ENCODE measurements at places on chromosomes 5 and 9. TPM values are rescaled to one million over a fixed set of nuclear protein-coding genes. Genes with fewer than 3 reads are reported as not detected.
A peak's percentile ranks its signal among the peaks of the same experiment; 100 is the strongest.

- H3K36me3 ChIP-seq = no peaks in the 10 kb centered on the region
- H3K27me3 ChIP-seq = no peaks in the 10 kb centered on the region
- no peak for DNase-seq
These were observed 1055.7 kb downstream of the PTPRD start for GRCh38 chr9:9556865-9557803.

DNA sequence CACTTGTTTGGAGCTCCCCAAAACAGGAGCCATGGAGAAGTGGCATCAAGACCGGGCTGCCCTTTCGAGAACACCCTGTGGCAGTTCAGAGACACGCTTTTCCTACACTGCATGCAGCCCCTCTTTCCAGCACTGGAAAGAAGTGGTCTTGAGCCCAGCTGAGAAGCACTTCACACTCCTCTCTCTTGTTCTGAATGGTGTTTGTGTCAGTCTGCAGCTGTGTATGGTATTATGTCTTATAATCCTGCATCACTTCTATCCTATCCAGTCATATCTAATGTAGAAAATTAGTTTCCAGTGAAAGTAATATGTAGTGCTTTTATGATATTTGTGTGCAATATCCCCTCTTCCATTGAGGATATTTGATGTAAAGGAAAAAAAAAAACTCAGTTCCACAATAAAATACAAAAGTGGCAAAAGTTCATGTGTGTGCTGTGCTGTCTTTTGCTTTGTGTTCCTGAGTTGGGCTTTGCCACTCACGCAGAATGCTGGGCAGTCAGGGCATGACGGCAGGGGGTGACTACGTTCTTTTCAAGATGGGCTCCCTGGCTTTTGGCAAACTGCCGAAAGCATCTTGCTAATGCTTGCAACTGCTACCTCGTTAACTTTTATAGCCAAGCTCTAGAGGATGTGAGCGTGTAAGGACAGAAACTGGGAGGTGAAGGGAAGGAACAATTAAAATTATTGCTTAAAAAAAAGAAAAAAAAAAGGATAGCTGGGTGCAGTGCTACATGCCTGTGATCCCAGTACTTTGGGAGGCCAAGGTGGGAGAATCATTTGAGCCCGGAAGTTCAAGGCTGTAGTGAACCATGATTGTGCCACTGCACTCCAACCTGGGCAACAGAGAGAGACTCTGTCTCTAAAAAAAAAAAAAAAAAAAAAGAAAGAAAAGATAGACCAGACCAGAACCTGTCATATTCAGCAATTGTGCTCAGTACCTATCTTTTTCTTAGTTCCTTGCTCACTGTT lies 102.2 kb downstream of the MAP1B start:
- no peaks in the 10 kb centered on the region for H3K27me3 ChIP-seq
- no peak for DNase-seq
- peaks cover 50% of the 10 kb centered on the region for H3K36me3 ChIP-seq
- H3K27ac ChIP-seq = peak overlapping the region; percentile 72
- H3K4me1 ChIP-seq = peaks cover 55% of the 10 kb centered on the region

DNA sequence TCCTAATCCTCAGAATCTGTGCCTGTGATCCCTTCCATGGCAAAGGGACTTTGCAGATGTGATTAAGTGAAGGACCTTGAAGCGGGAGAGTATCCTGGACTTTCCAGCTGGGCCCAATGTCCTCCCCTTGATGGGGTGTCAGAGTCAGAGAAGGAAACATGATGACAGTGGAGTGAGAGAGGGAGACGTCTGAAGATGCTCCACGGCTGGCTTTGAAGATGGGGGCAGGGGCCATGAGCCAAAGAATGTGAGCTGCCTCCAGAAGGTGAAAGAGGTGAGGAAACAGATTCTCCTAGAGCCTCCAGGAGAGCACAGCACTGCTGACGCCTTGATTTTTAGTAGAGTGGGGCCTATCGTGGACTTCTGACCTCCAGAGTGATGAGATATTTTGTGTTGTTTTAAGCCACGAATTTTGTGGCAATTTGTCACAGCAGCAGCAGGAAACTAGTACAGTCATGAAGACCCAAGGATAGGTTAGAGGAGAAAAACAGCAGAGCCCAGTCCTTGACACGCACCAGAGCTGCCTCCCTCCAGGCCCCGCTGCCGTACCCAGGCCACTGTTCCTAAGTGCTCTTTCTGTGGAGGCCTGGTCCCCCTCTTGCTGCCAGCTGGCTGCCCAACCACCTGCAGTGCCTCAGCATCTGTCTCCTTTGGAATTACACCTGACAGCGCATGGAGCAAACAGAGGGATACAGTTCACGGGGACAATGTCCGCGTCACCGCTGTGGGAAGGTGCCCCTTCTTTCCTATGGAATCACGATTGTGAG lies 78.1 kb downstream of the MACROH2A1 start:
- no peaks in the 10 kb centered on the region for H3K4me1 ChIP-seq
- no peak overlapping the region for H3K27ac ChIP-seq
- no peak for DNase-seq
- H3K27me3 ChIP-seq = 0 out of 2 replicates have a peak, but pooled peaks cover 3% of the 10 kb centered on the region
- no peaks in the 10 kb centered on the region for H3K36me3 ChIP-seq
- no peak overlapping the region for H3K4me3 ChIP-seq

- H3K27ac ChIP-seq = 0 out of 2 replicates have a peak overlapping the region, but pooled peaks have one; percentile 18
- peaks cover 93% of the 10 kb centered on the region for H3K36me3 ChIP-seq
- H3K4me1 ChIP-seq = peaks cover 26% of the 10 kb centered on the region
- DNase-seq = no peak
- H3K27me3 ChIP-seq = no peaks in the 10 kb centered on the region
These were observed 4.7 kb downstream of the ZFAND5 start for GRCh38 chr9:72360324-72360723.

DNA sequence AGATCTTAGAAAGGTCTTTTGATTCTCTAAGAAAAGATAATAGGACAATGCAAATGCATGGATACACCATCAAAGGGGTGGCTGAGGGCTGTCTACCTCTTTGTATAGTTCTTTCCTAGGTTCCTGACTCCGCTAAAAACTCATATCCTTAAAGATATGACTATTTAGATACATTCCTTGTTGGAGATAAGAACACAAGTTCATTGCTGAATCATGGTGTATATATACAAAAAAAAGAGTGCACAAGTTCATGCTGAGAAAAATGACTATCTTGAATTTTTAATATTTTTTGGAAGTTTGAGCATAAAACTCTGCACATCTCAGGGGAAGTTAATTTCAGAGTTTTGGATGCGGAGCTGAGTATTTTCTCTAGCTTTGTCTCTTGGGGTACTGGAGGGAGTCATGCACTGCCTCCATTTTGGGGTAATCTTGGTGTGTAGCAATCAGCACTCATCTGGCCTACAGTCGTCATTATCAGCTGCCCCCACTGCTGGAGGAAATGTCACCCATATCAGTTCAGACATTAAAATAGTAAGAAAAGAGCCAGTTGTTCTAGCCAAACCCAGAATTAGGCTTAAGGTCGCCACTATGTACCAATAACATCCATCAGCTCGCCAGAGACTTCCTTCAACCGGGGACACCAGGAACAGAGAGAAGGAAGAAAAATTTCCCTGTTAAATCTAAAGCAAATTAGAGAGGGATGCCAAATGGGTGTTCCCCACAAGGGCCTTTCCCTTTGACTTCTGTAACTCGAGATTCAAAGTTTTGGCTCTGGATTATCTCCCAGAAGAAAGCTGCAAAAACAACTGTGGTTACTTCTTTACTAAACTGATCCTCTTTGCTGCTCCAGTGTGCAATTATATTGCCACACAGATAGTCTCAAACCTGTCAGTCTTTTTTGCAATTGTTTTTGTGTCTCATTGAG lies 49.0 kb downstream of the PTTG1 start:
- H3K4me3 ChIP-seq = no peak overlapping the region
- peaks cover 43% of the 10 kb centered on the region for H3K4me1 ChIP-seq
- H3K27me3 ChIP-seq = no peaks in the 10 kb centered on the region
- no peaks in the 10 kb centered on the region for H3K36me3 ChIP-seq

GRCh38 chr5:149707097-149707496 lies 23.0 kb upstream of the PPARGC1B start:
- H3K27me3 ChIP-seq = peaks cover 28% of the 10 kb centered on the region
- no peak overlapping the region for H3K4me3 ChIP-seq
- H3K27ac ChIP-seq = no peak overlapping the region
- no peak for DNase-seq
- no peaks in the 10 kb centered on the region for H3K4me1 ChIP-seq
- no peaks in the 10 kb centered on the region for H3K36me3 ChIP-seq

- H3K27me3 ChIP-seq = no peaks in the 10 kb centered on the region
- H3K36me3 ChIP-seq = peaks cover 39% of the 10 kb centered on the region
- peak overlapping the region; percentile 49 for H3K27ac ChIP-seq
- H3K4me3 ChIP-seq = no peak overlapping the region
These were observed 61.1 kb downstream of the DIAPH1 start for GRCh38 chr5:141557681-141558136.

- H3K4me3 ChIP-seq = peak overlapping the region; percentile 68
- DNase-seq = peak; percentile 48
- 0 out of 2 replicates have a peak, but pooled peaks cover 4% of the 10 kb centered on the region for H3K36me3 ChIP-seq
- peaks cover 25% of the 10 kb centered on the region for H3K4me1 ChIP-seq
These were observed 977 bp upstream of the PAM start for GRCh38 chr5:102753889-102754766.

The GADD45G gene
- total RNA-seq = not detected

The TAF11L8 gene
- not detected for total RNA-seq

The ZNF169 gene
- total RNA-seq = 1.4 TPM

Measured in SJSA1 (cell line).